Chondrocyte (in vitro differentiated cells): ENCODE measurements at places on chromosomes 5 and 9. TPM values are rescaled to one million over a fixed set of nuclear protein-coding genes. Genes with fewer than 3 reads are reported as not detected.

PCDHB2 gene
- total RNA-seq = 60.5 to 90.1 TPM (median 64.5 TPM) in 3 replicates

PRDM9 gene
- total RNA-seq = not detected in 3 replicates

CTSV gene
- 0.34 to 0.90 TPM (median 0.85 TPM) in 3 replicates for total RNA-seq

NEUROG1 gene
- total RNA-seq = not detected in 3 replicates

- no peak overlapping the region for H3K27ac ChIP-seq
- H3K4me1 ChIP-seq = no peaks in the 10 kb centered on the region
- no peak overlapping the region for H3K4me3 ChIP-seq
- no peak for DNase-seq
These were observed 201.5 kb downstream of the RGS3 start for GRCh38 chr9:113665064-113665463.

DNA sequence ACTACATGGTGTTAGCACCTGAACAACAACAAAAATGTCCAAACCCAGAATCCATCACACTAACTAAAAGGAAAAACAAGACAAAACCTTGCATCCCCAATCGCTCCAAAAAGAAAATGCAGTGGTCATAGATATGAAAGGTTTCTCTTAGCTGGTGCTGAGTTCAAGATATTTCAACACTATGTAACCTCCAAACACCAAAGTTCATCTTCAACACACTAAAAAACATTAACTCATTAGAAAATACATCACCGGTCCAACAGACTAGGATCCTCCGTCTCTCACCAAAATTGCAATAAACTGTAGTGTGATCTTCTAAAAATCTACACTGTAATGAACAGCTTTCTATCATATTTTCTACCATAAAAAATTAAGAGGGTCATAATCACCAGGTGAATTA, 60.8 kb downstream of the ECPAS start:
- H3K27ac ChIP-seq = no peak overlapping the region
- peaks cover 14% of the 10 kb centered on the region for H3K4me1 ChIP-seq
- peaks cover 40% of the 10 kb centered on the region for H3K36me3 ChIP-seq
- DNase-seq = no peak
- H3K4me3 ChIP-seq = no peak overlapping the region

- H3K27ac ChIP-seq = peak overlapping the region; percentile 77
- peaks cover 51% of the 10 kb centered on the region for H3K4me1 ChIP-seq
- no peak overlapping the region for H3K4me3 ChIP-seq
- no peak for DNase-seq
- no peaks in the 10 kb centered on the region for H3K27me3 ChIP-seq
- no peaks in the 10 kb centered on the region for H3K36me3 ChIP-seq
These were observed 86.9 kb downstream of the BASP1 start for GRCh38 chr5:17304282-17304681.

DNA sequence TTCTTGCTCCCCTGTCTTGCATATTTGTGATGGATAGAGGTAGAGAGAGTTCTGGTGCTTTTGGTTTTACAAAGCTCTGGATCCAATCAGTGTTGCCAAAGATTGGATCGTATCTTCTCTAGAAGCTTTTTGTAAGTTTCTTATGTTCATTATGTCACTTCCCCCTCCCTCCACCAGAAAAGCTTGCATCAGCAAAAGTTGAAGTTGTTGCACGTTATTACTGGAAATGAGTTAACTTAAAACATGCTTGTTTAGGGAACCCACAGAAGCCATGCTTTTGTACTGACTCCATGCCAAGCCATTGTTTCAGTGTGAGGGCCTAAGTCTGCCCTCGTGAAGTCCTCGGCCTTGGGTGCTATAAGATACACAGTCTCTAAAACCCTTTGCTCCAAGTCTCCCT, 186.5 kb downstream of the ERCC6L2 start:
- H3K36me3 ChIP-seq = no peaks in the 10 kb centered on the region
- no peak overlapping the region for H3K4me3 ChIP-seq
- no peaks in the 10 kb centered on the region for H3K27me3 ChIP-seq
- no peak for DNase-seq
